ENCODE measurements at places on chromosomes 11 and 22.

DNA sequence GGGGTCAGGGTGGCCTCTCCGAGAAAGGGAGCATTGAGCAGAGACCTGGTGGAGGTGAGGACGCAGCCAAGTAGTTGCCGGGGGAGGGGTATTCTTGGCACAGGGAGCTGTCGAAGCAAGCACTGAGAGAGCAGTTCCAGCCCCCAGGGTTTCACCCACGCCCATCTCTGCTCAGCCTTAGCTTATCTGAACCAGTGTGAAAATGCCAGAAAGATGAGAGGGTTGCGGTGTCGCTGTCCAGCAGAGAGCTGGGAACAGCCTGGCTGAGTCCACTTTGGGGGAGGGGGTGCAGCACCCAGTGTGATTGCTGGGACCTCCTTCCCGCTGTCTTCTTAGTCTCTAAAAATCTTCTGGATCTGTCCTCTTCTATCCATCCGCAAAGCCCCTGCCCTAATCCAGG, 123.3 kb upstream of the TBCEL start:
- no peak for DNase-seq

- DNase-seq, result no peak
These were observed 45.6 kb upstream of the GDPD4 start for GRCh38 chr11:77346906-77347603.

DNA sequence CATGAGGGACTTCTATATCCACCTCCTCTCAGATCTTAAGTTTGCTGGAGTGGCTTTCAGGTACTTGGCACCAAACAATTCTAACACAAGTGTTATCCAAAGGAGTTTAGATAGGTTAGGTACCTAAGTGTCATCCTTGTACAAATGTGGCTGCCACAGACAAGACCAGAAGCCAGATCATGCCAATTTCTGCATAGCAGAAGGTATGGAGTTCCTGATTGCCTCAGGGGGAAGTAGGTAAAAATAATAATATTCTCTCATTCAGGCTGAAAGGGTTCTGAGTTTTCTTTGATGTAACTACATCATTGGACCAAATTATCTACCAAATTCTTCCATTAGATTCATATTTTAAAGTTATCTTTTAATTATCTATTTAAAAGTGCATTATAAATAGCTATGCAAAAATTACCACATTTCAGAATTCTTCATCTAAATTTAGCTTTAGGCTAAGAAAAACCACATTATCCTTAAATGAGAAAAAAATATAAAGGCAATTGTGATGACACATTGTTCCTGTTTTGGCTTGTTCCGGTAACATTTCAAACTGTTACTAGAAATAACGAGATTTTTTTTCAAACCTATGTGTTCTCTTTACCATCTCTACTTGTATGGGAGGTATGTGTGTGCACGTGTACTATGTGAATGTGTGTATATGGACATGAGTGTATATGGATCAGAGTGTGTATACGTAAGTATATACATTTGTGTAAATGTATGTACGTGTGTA, 66.2 kb upstream of the POU2AF2 start:
- no peak for DNase-seq

- no peak for DNase-seq
These were observed 10.9 kb downstream of the OMP start for GRCh38 chr11:77113382-77114088.

DNA sequence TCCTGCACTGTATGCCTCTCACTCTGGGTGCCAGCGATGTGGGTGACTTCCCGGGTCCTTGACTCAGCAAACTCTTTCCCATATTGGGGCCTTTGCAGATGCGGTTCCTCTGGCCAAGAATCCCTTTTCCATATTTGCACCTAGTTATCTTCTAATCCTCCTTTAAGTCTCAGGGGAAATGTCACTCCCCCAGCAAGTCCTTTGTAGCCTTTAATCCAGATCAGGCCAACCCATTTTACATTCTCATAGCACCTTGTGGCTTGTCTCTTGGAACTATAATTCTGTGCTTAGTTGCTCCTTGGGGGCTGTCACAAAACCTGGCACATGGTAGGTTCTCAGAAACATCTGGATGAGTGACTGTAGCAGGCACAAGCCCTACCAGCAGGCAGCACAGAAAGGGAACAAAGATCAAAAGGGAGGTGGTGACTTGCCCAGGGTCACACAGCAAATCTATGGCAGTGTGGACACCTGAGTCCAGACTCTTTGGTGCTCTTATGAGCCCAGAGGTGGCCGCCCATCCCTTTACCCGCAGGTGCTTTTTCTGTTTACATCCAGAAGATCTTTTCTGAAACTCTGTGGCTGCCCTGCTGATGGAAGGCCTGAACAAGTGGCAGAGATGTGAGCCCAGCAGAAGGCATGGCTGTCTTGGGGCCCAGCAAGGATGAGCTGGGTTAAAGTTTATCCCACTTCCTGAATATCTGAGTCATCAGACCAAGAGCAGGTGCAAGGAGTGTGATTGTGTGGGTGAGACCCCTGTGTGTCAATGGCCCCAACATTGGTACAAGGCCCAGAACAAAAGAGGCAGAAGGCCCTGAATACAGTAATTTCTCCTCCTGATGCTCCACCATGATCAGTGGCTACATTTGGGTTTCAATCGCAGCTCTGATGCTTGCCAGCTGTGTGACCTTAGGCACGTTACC, 78.6 kb upstream of the GRK3 start:
- DNase-seq, result no peak

- DNase-seq, result no peak
These were observed 120.1 kb upstream of the SLC5A12 start for GRCh38 chr11:26841818-26842473.

All from SIG-M5 (cell line).